NCI-H524 (cell line): ENCODE measurements at places on chromosomes 1 and 21.

DNA sequence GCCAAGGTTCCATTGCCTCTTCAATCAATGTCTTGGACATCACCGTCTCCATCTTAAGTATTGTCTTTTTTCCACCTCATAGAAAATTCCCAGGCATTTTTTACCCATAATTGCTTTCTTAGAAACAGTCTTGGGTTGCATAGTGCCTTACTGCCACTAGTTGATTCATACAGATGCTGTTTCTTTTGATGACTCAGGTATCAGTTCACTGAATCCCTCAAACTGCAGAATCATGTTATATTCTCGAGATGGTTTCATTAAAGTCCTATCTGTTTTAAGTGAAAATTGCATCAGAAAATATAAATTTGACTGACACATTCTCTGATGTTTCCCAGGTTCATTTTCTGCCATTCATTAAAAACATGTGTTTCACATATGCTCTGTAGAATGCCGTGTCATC is 1489.1 kb downstream of the BRINP3 start:
- no peak for DNase-seq

DNA sequence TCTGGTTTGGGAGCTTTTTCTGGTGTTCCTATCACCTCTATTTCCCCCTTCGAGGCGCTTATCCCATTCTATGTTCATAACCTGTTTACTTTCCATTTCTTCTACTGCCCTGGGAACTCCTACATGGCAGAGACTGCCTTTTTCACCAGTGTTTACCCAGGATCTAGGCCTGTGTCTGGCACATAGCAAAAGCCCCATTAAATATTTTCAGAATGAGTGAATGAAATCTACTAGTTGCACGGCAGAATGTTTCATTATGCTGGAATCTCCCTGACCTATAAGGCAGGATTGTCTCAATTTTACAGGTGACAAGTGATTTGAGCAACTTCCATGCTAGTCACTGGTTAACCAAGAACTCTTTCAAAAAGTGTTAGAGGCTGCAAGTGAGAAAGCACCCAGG is 70.1 kb downstream of the PGM1 start:
- DNase-seq: no peak

DNA sequence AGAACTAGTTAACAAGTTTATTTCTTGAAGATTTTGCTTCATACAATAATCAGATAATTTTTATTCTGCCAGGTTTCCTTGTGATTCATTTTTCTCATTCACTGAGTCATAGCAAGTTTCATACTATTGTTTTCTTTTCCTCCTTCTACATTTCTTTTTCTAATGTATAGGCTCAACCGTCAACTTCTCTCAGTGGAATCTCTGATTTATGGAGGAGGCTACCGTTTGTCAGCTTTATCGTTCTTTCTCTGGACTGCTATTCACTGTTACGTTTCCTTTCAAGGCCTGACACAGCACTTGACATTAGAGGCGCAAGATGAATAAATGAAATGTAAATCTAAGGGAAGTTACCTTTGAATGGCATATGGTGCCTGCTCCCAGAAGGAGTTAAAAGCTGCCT is 284.3 kb upstream of the NR5A2 start:
- no peak for DNase-seq

GRCh38 chr1:247448107-247448791 is 9.7 kb downstream of the OR2B11 start:
- DNase-seq: peak; percentile 34

- no peak for DNase-seq
Measured at GRCh38 chr1:17108786-17109185, 10.5 kb downstream of the PADI2 start.
